ENCODE measurements at places on chromosomes 7 and 10. TPM values are rescaled to one million over a fixed set of nuclear protein-coding genes. Genes with fewer than 3 reads are reported as not detected.

- no peak for DNase-seq
These were observed 42.8 kb upstream of the MKLN1 start for GRCh38 chr7:131284702-131285419.

C10orf67 gene
- polyA plus RNA-seq = 0.25 TPM

- DNase-seq = no peak
These were observed 40.5 kb downstream of the ITIH5 start for GRCh38 chr10:7626283-7626682.

DNA sequence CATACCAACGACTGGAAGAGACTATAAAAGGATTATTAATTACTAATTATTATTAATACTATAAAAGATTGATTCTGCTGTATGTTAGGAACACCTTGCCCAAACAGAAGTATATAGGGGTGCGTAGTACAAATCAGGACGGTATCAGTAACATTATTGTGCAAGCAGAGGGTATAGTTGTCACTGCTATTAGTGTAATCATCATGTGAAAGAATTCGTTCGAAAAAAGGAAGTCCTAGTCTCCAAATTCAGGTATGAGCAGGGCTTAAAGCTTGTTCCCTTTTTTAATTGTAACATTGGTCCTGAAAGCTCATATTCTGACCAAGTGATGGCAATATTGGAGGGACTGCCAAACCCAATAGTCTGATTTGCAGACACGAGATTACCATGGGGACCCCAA lies 81.8 kb downstream of the THSD7A start:
- DNase-seq = no peak

DNA sequence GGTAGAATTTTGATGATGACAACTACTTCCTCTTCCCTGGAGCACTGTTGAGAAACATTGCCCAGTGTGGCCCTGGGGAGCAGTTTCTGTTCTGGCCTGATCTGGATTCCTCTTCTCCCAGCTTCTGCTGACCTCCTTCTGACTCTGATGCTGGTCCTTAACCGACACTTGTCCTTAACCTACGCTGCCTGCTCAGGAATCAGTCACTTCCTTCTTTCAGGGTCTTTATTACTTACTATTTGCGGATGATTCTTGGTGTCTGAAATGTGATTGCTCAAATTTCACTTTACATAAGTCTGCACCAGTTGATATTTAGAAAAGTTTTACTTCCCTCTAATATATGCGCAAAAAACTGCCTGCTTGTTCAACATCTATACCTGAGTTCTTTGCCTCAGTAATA lies 164.1 kb downstream of the PTEN start:
- DNase-seq = no peak

- no peak for DNase-seq
These were observed 2.9 kb downstream of the RAMP3 start for GRCh38 chr7:45160417-45160881.

DNA sequence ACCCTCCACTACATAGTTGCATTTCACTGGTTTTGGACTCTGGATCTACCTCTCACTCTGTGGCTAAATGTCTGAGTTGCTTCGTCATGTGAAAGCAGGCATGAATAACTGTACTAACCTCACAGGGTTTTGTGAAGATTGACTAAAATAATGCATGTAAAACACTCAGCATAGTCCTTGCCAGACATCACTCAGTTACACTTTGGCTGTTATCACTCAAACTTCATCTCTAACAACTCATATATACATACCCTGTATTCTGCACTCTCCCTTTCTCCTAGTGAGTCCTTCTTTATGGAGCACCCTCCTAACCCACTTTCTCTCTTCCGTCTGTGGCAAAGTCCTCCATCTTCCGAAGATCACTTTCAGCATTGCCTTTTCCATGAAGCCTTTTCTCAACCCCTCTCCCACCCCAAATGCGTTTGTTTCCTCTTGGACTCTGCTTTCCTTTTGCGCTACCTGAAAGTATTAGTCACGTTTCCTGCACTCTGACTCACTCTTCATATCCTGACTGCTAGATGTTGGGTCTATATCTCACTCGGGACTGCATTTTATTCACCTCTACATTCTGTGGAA lies 72.6 kb downstream of the OSBPL3 start:
- DNase-seq = no peak

DNA sequence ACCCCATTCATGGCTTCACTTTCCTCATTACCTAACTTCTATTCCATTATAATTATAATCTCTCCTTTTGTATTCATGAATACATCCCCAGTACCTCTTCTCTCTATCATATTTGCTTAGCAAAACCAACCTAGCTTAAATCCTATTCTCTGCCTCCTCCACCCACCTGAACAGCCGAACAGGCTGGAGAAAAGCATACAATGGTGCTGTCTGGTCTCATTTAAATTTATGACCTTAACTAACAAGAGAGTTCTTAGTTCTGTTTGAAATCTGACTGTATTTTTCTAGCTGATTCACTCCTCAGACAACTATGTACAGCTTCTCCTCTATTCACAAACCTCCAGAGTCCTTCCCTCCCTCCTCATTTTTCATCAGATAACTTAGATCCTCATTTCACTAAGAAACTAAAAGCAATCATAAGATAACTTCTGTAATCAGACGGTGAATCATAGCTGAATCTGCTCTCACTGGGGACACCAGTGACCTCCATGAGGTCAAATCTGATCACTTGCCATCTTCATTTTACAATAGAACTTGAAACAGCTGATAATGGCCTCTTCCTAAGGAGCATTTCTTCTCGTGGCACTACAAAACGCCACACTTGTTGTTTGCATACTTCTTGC lies 233.9 kb upstream of the AOAH start:
- DNase-seq = no peak

GRCh38 chr7:47483604-47484273 lies 98.2 kb downstream of the TNS3 start:
- DNase-seq = no peak

GRCh38 chr10:113073549-113074189 lies 123.6 kb downstream of the TCF7L2 start:
- DNase-seq = no peak

DNA sequence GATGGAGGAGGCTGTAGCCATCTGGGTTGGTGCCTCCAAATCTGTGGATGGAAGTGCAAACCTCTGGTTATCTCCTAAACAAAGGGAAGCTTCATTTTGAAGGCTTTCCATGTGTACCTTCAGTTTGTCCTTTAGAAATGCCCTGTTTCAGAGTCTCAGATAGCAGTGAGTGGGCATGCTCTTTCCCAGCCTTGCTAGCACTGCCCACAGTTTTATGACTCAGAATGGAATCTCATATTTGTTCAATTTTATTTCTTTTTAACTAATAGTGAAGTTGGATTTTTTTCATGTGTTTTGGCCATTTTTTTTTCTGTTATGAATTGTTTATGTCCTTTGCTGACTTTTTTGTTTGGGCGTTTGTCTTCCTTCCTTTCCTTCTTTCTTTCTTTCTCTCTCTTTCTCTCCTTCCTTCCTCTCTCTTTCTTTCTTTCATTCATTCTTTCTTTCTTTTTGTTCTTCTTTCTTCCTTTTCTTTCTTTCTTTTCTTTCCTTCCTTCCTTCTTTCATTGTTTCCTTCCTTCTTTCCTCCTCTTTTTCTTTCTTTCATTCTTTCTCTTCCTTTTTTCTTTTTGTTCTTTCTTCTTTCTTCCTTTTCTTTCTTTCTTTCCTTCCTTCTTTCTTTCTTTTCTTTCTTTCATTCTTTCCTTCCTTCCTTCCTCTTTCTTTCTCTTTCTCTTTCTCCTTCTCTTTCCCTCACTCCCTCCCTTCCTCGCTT lies 25.6 kb downstream of the PRF1 start:
- no peak for DNase-seq

PIK3AP1 gene
- 4.8 TPM for polyA plus RNA-seq

GRCh38 chr7:66507764-66508296 lies 120.9 kb upstream of the KCTD7 start:
- DNase-seq = no peak

GRCh38 chr7:2706685-2707126 lies 18.7 kb downstream of the AMZ1 start:
- no peak for DNase-seq

GRCh38 chr10:6337382-6337781 lies 134.7 kb downstream of the PFKFB3 start:
- no peak for DNase-seq

DNA sequence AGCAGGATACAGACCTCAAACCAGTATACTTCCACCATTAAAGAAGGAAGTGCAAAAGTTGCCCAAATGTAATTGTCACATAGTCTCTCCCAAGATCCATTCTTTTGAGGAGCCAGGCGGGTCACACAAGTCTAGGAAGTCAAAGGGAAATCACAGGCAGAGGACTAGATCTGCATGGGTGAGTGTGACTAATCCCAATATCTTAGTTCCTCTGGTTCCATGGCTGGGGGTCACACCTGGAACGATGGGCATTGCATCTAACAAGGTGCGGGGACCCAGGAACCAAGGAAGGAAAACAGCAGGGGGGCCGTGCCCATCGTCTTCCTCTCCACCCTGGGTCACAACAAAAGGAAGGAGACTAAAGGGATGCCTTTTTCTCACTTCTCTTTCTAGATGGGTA lies 1138.8 kb downstream of the XPNPEP1 start:
- no peak for DNase-seq

COL26A1 gene
- 22.5 TPM for polyA plus RNA-seq

NEURL1 gene
- polyA plus RNA-seq = 0.99 TPM

DNA sequence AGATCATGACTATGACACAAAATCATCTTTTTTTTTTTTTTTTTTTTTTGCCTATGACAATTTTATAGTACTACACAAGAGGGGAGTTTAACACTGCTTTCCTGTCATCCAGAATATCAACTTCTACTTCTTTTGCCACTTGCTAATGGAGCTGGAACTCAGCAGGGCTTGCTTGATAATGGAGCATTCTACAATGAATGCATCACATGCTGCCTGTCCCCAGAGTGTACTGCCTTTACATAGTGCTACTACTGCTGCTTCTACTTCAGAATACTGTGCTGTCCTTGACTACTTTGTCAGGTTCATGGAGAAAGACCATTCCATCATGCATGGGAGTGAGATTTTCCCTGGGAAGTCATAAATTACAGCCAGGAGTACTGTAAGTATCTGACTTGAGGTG lies 338.6 kb upstream of the SEMA3A start:
- DNase-seq = no peak

FAM25C gene
- polyA plus RNA-seq = not detected

- DNase-seq = no peak
These were observed 19.8 kb downstream of the ADAMTS14 start for GRCh38 chr10:70692043-70692603.

ST8SIA6 gene
- 0.95 TPM for polyA plus RNA-seq

RBAK gene
- 25.0 TPM for polyA plus RNA-seq

SPDYE2 gene
- 2.4 TPM for polyA plus RNA-seq

- no peak for DNase-seq
These were observed 47.2 kb downstream of the DNAJC12 start for GRCh38 chr10:67790534-67791408.

OR9A2 gene
- not detected for polyA plus RNA-seq

SFXN3 gene
- polyA plus RNA-seq = 30.3 TPM

- no peak for DNase-seq
These were observed 29.5 kb upstream of the HYCC1 start for GRCh38 chr7:23043441-23043840.

- DNase-seq = no peak
These were observed 4.5 kb downstream of the CPED1 start for GRCh38 chr7:120992965-120993494.

GRCh38 chr7:51160411-51160810 lies 156.2 kb downstream of the COBL start:
- no peak for DNase-seq

GRCh38 chr10:118506671-118507590 lies 88.5 kb downstream of the PRLHR start:
- DNase-seq = no peak

GRCh38 chr10:1601406-1601805 lies 135.9 kb downstream of the ADARB2 start:
- no peak for DNase-seq

CADPS2 gene
- 48.9 TPM for polyA plus RNA-seq

PDE1C gene
- 4.3 TPM for polyA plus RNA-seq

PPP1R9A gene
- 10.5 TPM for polyA plus RNA-seq

DNA sequence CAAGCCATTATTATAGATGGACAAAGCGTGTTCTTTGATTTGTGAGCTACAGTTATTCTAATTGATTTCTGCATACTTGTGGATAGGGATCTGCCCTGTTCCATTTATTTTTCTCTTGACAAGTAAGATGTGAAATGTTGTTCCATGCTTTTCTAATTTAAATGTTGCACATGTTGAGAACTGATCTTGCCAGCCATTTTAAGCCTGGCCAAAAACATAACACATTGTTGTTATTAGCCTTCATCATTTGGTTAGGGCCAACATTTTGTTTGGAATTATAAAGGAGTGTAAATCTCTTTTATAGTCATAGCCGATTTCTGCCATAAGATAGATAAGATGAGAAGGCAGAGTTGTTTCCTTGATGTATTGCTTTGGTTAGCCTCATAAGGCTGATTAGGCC lies 117.0 kb downstream of the WNT2 start:
- DNase-seq = no peak

DNA sequence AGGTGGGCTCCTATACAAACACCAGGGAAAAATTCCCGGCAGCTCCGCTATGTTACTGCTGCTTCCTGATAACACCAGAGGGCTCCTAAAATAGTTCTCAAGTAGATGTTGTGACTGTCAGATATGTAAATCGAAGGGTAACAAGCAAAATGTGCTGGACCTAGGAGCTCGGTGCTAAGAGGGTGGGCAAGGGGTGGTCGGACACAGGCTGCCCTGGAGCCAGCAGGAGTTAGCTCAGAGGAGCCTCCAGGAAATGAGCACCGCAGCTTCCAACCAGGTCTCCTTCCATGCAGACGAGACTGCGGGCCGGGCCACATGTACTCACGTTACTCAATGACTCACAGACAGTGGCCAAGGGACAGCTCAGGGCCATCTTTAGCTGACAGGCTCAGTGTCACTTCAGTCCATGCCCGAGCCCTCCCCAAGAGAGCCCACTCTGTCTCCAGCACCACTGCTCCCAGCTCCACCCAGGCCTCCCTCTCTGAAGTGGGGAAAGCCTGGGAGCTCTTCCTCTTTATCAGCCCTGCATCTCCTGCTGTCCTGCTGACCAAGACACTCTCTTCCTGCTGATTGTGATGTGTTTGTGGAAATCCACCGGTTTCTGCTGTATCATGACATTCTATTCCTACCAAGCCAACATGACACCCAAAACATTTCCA lies 37.2 kb upstream of the TMEM273 start:
- DNase-seq = no peak

OR2A1 gene
- polyA plus RNA-seq = 1.0 TPM

DNA sequence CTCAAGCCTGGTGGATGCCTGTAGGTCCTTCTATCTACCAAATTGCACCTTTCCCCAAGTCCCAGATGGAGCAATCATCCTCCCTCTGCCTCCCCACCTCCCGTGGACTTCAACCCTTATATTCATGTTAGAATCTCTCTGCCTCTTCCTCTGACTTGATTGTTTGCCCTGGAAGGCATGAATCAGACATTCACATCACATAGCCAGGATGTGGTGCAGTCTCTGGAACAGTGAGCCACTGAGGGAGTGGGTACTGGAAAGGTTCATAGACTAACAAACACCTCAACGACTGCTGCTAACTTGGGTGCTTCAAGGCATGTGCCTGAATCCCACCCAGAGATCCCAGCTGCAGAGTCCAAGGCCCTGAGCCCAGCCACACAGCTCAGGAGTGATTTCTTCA lies 494.0 kb downstream of the TNS3 start:
- no peak for DNase-seq

- DNase-seq = no peak
These were observed 60.6 kb upstream of the AKR1C1 start for GRCh38 chr10:4902571-4903011.

LRRN3 gene
- polyA plus RNA-seq = 3.1 TPM

- no peak for DNase-seq
These were observed 3.0 kb downstream of the GCC1 start for GRCh38 chr7:127582361-127582760.

NPTX2 gene
- 5.9 TPM for polyA plus RNA-seq
